A549 treated with CORT108297 at 1 μM for 4 hours (cell line): ENCODE measurements at places on chromosomes 1 and 21. TPM values are rescaled to one million over a fixed set of nuclear protein-coding genes. Genes with fewer than 3 reads are reported as not detected.

F13B gene
- total RNA-seq, result 0.05 to 0.08 TPM (median 0.06 TPM) in 4 of 5 replicates, not detected in the other

AJAP1 gene
- 0.01 to 0.02 TPM in 2 of 5 replicates, not detected in the others for total RNA-seq

CRTC2 gene
- 30.6 to 45.7 TPM (median 41.6 TPM) in 5 replicates for total RNA-seq

LCE1A gene
- total RNA-seq, result not detected in 5 replicates

MANEAL gene
- total RNA-seq, result 20.4 to 27.1 TPM (median 26.2 TPM) in 5 replicates

OPRD1 gene
- total RNA-seq, result 0.02 to 0.07 TPM (median 0.05 TPM) in 5 replicates

MYOG gene
- not detected in 5 replicates for total RNA-seq

BSND gene
- total RNA-seq, result 0.02 TPM in 1 of 5 replicates, not detected in the others

ALX3 gene
- total RNA-seq, result not detected in 5 replicates

GSTM2 gene
- 3.6 to 4.3 TPM (median 3.7 TPM) in 5 replicates for total RNA-seq

SRSF10 gene
- total RNA-seq, result 83.2 to 101 TPM (median 88.6 TPM) in 5 replicates

AMY2A gene
- total RNA-seq, result not detected in 5 replicates

ZNF683 gene
- total RNA-seq, result not detected in 5 replicates

FCRL5 gene
- not detected in 5 replicates for total RNA-seq

TRAF5 gene
- total RNA-seq, result 7.2 to 7.8 TPM (median 7.6 TPM) in 5 replicates

MCOLN2 gene
- total RNA-seq, result 2.0 to 2.9 TPM (median 2.5 TPM) in 5 replicates

FAM72B gene
- total RNA-seq, result 6.0 to 8.0 TPM (median 6.8 TPM) in 5 replicates

IGSF3 gene
- 17.1 to 24.2 TPM (median 20.8 TPM) in 5 replicates for total RNA-seq

OVAAL gene
- 0.06 to 0.12 TPM (median 0.08 TPM) in 3 of 5 replicates, not detected in the others for total RNA-seq

LMX1A gene
- 0.02 TPM in 1 of 5 replicates, not detected in the others for total RNA-seq

TMEM81 gene
- total RNA-seq, result 1.9 to 3.4 TPM (median 2.3 TPM) in 5 replicates

LCE1D gene
- total RNA-seq, result not detected in 5 replicates

EXO1 gene
- total RNA-seq, result 21.6 to 32.1 TPM (median 24.9 TPM) in 5 replicates

MYBPH gene
- total RNA-seq, result 0.03 TPM in 1 of 5 replicates, not detected in the others

SFN gene
- total RNA-seq, result 478 to 638 TPM (median 601 TPM) in 5 replicates

PLPPR4 gene
- 0.02 TPM in 1 of 5 replicates, not detected in the others for total RNA-seq

NTNG1 gene
- not detected in 5 replicates for total RNA-seq

ICOSLG gene
- 2.1 to 3.3 TPM (median 3.1 TPM) in 5 replicates for total RNA-seq

GPR161 gene
- 9.5 to 17.8 TPM (median 15.2 TPM) in 5 replicates for total RNA-seq

VANGL1 gene
- 17.1 to 23.2 TPM (median 20.8 TPM) in 5 replicates for total RNA-seq

PROX1 gene
- total RNA-seq, result 0.03 to 0.12 TPM (median 0.03 TPM) in 5 replicates

ACTN2 gene
- total RNA-seq, result 0.03 to 0.14 TPM (median 0.07 TPM) in 4 of 5 replicates, not detected in the other

ADAM15 gene
- total RNA-seq, result 52.7 to 90.3 TPM (median 81.7 TPM) in 5 replicates

BMP8B gene
- total RNA-seq, result 3.5 to 4.9 TPM (median 4.5 TPM) in 5 replicates

VHLL gene
- not detected in 5 replicates for total RNA-seq

PFKL gene
- total RNA-seq, result 45.3 to 59.5 TPM (median 54.3 TPM) in 5 replicates
